ENCODE measurements at places on chromosomes 5 and 9.

DNA sequence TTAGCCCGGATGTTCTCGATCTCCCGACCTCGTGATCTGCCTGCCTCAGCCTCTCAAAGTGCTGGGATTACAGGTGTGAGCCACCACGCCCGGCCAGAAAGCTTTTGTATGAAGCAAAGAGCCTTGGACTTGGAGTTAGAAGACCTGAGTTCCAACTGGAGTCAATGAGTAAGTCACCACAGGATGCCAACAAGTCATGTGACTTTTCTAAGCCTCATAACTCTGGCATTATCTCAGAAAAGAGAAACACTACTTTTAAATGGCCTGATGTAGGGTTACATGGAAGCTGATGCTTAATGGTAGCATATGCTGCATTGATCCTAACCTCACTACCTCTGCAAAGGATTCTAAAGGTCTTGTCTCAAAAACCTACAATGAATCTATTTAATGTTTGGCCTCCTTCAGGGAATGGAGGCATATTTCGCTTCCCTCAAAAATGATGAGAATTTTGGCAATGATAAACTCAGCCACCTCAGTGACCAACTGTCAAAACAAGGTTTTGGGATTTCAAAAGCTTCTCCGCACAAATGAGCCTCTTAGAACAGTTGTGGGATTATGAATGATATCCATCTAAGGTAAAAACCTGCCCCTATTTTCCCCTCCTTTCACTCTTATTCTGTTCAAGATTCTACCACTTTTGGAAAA is 236.8 kb downstream of the ACTL7B start:
- DNase-seq = no peak

GRCh38 chr9:104082168-104082567 is 11.9 kb upstream of the SMC2 start:
- no peak for DNase-seq

- no peak for DNase-seq
Measured at GRCh38 chr5:158423623-158424200, 564.8 kb upstream of the CLINT1 start.

GRCh38 chr5:32834251-32834650 is 123.1 kb downstream of the NPR3 start:
- DNase-seq = no peak

GRCh38 chr5:142830241-142831008 is 60.2 kb downstream of the ARHGAP26 start:
- DNase-seq = no peak

DNA sequence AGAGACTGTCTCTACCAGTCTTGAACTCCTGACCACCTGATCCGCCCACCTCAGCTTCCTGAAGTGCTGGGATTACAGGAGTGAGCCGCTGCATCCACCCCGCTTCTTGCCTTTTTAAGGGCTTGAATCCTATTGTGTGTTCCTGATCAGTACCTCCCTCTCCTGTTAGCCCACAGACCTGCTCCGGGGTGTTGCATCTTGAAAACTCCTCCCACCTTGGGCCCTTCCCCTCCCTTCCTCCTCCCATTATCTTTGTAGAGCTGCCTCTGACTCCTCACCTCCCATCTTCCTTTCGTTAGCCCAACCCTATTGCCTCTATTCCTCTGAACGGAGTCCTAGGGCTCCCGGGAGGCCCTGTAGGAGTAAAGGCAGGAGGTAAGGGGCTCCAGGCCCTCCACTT is 48.5 kb upstream of the NEK6 start:
- no peak for DNase-seq

DNA sequence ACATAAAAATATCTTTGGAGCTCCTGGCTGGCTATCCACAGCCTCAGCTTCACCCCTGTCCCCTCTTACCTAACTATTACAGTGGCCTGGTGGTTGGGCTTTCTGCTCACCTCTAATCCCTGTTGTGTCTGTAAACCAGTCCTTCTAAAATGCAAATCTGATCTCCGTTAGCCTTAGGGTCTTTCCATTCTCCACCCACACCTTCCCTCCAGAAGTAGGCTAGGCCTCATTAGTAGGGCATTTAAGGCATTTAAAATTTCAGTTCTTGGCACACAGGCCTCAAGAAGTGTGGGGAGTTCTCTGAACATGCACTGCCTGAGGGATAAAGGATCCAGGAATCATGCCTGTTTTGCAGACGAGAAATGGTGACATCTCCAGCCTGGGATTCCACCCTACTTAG is 26.4 kb upstream of the STC2 start:
- DNase-seq = no peak

DNA sequence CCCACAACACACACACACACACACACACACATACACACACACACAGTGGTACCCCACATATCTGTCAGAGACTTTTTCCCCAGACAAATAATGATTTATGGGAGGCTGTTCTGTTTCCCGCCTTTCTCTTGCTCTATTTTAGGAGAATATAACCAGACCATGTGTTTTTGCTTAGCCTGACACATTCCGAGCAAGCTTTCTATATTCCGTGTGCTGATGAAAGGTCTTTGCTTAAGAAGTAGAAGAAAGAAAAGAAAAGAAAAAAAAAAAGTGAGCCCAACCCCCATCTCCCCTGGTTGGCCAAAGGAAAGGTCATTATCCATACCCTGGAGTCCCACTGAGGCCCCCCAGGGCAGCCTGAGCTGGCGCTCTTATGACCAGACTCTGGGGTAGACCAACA is 338.6 kb downstream of the SLIT3 start:
- DNase-seq = no peak

DNA sequence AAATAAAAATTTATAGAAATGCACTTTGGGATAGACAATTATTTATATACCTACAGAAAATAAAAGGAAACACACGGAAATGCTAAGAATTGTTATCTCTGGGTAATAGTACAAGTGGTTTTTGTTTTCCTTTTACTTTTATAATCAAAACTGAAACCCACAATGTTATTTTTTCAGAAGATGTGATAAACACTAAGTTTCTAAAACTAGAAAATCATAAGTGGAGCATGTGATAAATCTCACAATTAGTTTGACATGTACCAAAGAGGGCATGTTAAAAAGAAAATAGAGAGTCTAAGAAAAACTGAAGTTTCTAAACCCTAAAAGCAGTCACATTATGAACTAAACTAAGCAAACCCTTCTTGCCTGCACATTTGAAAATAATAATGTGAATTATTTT is 61.1 kb downstream of the OXCT1 start:
- DNase-seq = no peak

DNA sequence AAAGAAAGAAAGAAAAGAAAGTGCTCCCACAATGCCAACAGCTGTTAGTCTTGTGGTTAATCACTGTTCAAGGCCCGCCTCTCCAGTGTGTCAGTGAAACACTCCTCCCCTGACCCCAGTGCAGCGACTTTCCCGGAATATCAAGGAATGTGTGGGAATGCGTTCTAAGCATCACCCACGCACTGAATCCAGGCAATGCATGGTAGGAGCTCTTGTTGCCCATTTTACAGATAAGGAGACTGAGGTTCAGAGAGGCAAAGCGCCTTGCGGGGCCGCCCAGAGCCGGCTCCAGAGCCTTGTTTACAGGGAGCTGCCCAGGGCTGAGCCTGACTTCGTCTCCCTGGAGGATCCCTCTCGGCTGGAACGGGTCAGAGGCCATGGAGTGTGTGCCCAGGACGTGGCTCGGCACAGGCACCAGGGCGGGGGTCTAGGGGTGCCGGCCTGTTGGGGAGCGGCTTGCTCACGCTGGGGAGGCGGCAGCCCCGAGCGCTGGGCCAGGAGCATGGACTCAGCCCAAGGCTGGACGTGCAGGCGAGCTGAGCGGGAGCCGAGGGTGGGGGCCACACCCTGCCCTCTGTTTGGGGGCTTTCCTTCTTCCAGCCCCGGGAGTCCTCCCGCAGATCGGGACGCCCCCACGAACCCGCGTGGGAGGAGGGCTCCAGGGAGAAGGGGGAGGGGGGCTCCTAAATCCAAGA is 823 bp downstream of the ST6GALNAC6 start:
- DNase-seq = no peak

GRCh38 chr5:161086461-161086860 is 234.4 kb upstream of the ATP10B start:
- DNase-seq = no peak

- no peak for DNase-seq
Measured at GRCh38 chr9:135783540-135784245, 81.7 kb downstream of the KCNT1 start.

GRCh38 chr9:135826188-135826545 is 81.2 kb downstream of the CAMSAP1 start:
- no peak for DNase-seq

DNA sequence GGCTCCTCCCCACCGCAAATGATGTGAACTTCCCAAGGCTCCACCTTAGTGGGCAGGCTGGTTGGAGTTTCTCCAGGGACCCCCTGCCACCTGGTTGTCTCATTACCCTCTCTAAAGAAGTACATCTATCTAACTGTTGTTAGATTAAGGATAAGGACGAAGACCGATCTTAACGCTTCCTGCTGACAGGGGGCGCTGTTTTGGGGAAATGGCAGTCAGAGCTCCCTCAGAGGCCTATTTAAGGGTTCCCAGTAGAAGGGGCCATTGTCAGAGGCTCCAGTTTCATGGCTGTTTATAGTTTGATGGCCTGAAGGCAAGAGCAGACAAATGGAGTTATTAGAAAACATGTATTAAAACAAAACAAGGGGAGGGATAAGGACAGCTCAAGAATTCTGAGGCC is 100.1 kb downstream of the SPEF2 start:
- no peak for DNase-seq

GRCh38 chr5:23033864-23034263 is 180.7 kb upstream of the CDH12 start:
- DNase-seq = no peak

DNA sequence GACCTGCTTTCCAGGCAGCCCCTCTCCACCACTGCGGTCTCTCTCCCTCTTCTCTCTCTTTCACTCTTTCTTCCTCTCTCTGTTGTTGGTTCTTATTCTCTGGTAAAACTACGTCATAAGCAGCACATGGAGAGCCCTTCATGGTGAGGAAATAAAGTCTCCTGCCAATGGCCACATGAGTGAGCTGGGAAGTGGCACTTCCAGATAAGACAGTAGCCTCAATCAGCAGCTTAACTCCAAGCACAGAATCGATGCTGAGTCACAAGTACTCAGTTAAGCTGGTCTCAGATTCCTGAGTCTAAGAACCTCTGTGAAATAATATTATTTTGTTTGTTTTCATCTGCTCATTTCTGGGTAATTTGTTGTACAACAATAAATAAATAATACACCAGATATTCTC is 500.1 kb downstream of the GABRG2 start:
- DNase-seq = no peak

GRCh38 chr5:124546643-124547042 is 199.8 kb downstream of the ZNF608 start:
- no peak for DNase-seq

GRCh38 chr5:98309785-98310598 is 463.5 kb upstream of the RGMB start:
- no peak for DNase-seq

DNA sequence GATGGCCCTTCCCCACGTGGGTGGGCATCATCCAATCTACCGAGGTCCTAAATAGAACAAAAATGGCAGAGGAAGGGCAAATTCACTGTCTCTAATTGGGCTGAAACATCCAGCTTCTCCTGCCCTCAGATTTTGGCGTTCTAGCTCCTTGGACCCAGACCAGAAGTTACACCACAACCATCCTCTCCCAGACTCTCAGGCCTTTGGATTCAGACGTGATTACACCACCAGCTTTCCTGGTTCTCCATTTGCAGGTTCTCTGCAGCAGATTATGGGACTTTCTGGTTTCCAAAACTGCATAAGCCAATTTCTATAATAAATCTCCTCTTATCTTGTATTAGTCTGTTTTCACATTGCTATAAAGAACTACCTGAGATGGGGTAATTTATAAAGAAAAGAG is 73.6 kb upstream of the STARD4 start:
- DNase-seq = no peak

DNA sequence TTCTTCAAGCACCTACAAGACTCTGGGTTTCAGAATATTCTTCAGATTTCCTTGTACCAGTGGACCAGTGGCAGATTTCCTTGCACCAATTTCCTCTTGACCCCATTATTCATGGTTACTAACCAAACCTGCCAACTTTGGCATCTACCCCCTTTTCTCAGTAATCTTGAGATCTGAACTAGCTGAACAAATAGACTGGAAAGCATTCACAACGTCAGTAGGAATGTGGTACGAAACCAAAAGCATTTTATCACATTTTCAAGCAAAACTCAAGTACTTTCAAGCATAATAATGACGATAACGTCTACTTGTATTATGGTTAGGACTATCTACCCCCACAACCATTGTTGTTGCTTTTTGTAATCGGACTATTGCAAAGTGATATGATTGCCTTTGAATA is 1217.3 kb downstream of the PTPRD start:
- DNase-seq = no peak
